EL (cell line): ENCODE measurements at places on chromosomes 2 and 18.

DNA sequence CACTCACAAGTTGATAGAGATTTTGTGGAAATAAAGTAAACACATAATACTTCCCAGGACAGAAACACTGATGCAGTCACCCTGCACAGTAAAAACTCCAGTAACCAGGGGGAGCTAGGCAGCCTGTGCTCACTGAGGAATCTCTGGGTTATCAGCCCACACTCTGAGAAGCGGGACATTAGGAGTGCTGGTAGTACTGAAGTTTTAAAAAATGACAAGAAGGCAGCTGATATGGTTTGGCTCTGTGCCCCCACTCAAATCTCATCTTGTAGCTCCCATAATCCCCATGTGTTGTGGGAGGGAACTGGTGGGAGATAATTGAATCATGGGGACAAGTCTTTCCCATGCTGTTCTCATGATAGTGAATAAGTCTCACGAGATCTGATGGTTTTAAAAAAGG lies 31.4 kb downstream of the KCTD1 start:
- DNase-seq, result no peak

DNA sequence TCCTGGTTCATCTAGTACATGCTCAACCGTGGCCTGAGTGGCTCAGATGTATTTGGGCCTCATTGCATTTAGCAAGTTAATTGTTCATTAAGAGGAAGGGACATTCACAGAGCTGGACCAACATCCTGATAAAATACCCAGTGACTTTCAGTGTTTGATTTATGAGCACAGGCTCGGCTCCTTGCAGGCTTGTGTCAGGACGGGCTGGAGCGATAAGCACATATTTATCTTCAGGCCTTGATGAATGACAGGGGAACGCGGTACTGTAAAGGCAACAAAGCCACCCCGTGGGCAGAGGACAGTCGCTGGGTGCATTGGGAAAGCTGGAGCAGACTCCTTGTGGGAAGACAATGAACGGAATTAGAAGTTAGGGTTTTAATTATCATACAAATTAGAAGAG lies 548.6 kb upstream of the HS6ST1 start:
- no peak for DNase-seq

- DNase-seq, result peak; percentile 60
Observed at GRCh38 chr2:204533629-204534370, 11.5 kb upstream of the PARD3B start.

DNA sequence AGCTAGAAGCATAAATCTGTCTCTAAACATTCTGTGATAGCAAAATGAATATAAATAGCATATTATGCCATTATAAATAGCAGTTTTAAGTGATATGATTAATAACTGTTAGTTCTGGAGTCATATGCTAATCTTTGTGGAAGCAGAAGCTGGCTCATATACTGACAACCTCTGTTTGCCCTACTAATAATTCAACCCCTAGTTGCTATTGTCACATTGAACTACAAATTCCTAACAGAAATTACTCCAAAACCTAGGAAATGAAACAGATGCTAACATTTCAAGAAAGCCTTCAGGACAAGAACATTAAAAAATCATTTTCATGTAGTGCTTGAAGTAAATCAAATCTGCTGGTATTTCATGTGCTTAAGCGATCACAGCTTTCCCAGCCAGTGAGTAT lies 28.2 kb downstream of the CALCRL start:
- no peak for DNase-seq
